NCI-H1694 treated with DMSO at 0.1 percent for 48 hours (cell line): ENCODE measurements at places on chromosomes 7 and 10.

- no peak for DNase-seq
Measured at GRCh38 chr7:141660259-141660658, 41.7 kb downstream of the DENND11 start.

- no peak for DNase-seq
Measured at GRCh38 chr7:82131215-82131614, 312.4 kb downstream of the CACNA2D1 start.

- no peak for DNase-seq
Measured at GRCh38 chr7:18497082-18497481, 1.5 kb downstream of the HDAC9 start.

DNA sequence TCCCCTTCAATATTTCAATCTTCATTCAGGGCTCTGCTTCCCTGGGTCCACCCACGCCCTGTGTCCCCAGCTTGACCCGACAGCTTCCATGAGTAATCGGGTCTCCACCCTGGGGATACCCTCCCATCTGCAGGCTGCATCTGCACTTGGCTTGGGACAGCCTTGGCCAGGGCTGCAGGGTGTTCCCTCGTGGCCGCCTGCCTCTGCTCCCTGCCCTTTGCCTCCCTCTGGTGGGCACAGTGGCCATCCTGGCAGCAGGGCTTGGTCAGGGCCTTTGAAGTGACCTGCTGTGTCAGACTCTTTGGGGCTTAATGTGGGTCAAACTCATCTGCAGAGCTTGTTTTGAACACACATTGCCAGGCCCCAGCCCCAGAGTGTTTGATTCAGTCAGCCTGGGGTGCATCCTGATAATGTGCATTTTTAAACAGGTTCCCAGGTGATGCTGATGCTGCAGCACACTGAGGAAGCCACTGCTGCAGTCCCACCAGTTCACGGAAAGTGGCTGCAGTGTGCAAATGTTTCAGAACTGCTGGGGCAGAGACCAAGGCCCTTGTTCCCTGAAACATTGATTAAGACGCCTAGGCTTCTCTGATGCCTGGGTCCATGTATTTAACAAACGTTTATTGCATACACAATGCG, 80.7 kb upstream of the SEC61G start:
- no peak for DNase-seq

DNA sequence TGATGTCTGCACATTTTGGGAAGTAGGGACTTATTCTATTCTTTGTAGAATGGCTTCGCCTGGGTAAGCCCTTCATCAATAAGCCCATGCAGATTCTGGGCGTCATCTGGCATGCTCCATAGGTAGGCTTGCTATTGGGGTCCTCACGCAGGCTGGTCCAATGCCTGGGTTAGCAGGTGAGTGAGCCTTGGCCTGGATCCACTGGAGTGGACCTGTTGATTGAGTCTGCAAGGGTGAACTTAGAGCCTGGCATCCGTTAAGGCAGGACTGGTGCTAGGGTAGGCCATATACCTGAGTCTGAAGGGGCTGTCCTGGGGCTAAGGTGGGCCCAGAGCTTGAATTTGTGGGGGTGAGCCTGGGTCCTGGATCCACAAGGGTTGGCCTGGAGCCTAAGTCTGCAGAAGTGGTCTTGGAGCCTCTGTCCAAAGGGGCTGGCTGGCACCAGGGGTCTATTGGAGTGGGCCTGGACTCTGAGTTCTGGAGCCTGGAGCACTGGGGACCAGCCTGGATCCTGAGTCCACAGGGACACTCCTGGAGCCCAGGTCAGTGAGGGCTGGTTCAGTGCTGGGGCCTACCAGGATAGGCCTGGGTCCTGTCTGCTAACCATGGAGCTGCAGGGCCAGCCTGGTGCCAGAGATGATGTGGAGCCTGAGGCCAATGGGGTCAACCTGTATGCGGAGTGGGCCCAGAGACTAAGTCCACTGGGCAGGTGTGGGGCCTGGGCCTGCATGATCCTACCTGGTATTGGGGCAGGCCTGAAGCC, 297.7 kb downstream of the PTPRN2 start:
- DNase-seq: no peak

DNA sequence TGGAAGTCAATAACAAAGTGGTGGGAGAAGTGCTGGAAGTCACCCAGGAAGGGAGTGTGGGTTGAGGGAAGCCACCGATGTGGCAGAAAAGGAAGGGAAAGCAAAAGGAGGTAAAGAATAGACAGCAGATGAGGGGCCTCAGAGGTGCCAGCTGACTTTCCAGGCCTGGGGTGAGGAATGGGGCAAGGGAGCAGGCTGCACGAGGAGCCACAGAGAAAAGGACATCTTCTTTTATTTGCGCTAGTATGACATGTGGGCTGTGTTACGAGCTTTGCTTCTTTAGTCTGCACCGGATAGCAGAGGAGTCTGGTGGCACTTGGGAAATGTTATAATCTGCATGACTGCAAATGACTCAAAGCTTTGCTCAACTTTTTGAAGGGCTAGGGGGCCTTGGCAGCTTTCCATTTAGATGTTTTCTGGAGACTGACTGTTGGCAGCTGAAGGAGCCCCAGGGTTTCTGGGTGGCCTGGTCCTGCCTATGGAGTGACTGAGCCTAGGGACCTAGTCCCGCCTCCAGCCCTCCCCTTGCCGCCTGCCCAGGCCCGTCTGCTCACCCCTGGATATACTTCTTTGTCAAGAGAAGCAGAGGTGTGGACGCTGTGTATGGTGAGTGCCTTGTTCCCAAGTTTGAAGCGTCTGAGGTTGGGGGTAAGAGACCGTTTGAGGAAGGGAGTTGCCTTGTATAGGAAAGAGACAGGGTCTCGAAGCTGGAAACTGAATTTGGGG, 5.1 kb downstream of the PRXL2A start:
- DNase-seq: peak; percentile 13

- peak; percentile 19 for DNase-seq
Measured at GRCh38 chr7:27933671-27934565, 194.0 kb downstream of the TAX1BP1 start.

DNA sequence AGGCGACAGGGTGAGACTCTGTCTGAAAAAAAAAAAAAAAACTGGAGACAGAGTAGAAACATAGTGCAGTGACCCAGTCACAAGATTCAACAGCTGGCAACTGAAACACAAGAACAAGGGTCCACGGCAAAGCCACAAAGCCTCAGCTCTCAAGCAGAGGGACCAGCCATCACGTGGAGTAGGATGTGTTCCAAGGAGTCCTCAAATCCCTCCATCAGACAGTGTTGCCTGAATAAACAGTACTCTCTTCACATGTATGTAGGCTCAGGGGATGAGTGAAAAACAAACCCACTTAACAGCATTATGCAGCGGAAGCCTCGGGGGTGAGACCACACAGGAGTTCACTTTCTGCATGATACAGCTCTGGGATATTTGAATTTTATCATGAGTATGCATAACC, 62.0 kb downstream of the SLIT1 start:
- no peak for DNase-seq

DNA sequence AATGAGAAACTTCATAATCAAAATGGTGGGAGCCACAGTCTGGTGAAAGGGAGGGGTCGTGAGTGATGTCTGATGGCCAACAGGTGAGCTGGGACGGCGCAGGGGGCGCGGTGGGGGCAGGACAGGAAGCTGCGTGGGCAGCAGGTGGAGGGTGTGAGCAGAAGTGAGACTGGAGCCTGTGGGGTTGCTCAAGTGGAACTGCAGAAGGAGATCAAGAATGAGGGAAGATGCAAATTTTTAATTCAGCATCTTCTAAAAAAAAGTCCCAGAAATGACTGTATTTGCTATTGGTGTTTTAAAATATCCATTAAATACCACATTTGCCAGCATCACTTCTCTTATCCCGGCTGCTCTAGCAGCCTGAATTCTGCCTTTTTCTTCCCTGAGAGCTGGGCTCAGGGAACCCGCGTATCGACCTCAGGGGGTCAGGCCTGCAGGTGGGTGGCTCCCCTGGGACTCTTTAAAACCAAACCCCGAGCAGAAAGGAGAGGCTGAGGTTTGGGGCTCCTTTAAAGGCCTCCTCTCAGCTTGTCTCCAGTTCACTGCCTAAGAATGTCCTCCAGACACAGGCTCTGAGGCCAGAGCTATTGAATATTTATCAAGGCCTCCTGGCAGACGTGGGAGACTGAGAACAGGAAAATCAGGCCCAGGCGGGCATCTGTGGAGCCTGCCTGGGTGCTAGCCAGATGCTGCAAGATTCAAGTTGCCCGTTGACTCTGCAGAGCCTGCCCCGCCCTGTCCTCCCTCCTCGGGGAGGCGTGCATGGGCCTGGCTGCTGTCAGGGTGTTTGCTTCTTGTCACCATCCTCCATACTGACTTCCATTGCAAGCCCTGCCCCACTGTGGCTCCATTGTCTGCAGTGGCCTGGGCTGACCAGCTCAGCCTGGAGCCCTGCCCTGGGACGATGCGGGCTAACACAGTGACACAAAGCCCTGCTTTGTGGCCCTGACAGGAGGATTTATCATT, 53.9 kb downstream of the SYPL1 start:
- peak; percentile 95 for DNase-seq

- no peak for DNase-seq
Measured at GRCh38 chr7:121410829-121411596, 14.9 kb upstream of the FAM3C start.

- DNase-seq: no peak
Measured at GRCh38 chr7:140745266-140746058, 49.0 kb downstream of the NDUFB2 start.

- DNase-seq: no peak
Measured at GRCh38 chr10:116256752-116257259, 16.2 kb downstream of the GFRA1 start.

GRCh38 chr10:84562592-84562991, 234.2 kb downstream of the CCSER2 start:
- no peak for DNase-seq

GRCh38 chr10:104938031-104938430, 296.9 kb downstream of the SORCS3 start:
- DNase-seq: no peak

DNA sequence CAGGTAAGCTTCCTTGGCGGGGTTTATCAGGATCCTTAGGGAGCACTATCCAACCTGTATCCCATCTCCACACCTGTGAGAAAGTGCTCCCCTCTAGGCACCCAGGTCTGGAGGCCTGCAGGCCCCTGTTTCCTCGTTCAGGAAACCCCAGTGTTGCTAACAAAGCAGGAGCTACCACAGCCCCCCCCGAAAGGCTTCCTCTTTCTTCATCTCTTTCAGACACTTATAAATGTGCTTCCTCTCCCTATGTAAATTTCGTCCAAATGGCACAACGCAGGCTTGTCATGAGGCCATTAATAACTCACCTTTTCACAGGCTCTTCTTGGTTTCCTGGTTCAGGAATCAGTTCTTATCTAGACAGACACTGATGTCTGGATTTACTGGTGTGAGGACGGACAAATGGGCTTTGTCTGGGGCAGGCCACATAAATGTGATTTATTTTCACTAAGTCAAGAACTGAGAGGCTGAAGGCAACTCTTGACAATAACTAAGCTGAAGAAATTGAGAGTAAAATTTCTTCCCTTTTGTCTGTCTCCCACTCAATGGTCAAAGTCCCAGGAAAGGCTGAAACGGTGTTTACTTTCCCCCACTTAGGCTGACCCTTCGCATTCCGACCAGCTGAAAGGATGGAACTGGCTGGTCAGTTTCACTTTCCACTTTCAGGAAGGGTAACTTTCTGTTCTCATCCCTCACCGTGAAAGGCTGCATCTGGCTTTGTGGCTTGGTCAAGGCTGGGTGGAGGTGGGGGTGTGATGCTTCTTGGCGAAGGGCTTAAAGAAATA, 46.8 kb downstream of the PIK3AP1 start:
- no peak for DNase-seq

DNA sequence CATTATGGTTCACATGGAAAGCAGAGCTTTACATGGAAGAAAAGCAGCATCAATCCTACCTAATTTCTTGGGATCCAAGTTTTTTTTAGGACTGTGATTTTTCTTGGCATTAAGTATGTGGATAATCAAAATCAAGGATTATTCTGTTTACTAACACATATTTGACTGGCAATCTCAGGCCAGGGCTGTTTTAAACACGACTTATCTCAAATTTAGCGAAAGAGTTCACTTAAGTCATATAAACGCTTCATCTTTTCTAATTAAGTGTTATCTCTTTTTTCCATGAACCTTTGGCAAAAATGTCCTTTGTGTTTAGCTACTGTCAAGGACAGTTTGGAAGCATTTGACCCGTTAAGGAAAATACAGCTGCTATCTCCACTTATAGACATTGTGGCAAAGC, 92.0 kb downstream of the GNAI1 start:
- DNase-seq: no peak

GRCh38 chr10:119893074-119893473, 544 bp downstream of the SEC23IP start:
- no peak for DNase-seq

GRCh38 chr10:67506083-67506756, 189.8 kb downstream of the CTNNA3 start:
- DNase-seq: no peak

DNA sequence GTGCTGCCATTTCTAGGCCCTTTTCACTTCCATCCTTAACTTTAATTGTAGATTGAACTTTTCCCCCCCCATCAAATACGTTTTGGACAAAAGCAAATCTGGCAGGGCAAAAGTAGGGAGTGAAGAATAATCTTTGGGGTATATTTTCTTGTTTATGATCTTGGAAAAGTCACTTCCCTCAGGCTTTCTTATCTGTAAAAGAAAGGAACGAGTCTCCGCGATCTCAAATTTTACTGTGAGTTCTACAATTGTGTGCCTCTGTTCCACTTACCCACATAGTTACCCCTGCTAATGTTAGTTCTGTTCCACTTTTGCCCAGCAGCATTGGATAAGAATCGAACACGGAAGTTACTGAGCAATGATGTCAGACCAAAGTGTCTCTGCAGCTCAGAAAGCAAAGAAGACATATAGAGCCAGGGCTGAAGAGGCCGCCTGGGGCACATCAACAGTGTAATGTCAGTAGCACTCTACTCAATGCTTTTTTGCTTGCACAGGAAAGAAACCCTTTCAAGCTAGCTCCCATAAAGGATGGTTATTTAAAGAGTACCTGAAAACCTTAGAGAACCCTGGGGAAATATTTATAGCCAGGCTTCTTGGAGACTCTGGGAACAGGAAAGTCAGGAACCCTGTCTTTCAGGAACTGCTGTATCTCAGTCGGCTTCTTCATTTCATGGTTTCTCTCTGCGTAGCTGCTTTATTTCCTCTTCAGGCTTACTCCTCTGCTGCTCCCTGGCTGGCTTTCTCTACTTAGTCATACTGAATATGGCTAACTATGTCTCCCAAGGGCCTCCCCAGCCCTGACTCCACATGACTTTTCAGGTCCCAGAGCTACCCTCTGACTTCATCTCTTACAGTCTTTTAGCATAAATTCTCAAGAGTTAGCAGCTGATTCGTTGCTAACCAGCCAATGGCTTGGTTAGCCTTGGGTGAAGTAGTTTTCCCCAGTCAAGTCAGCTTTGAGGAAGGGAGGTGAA, 123.7 kb upstream of the FAM3C start:
- no peak for DNase-seq

DNA sequence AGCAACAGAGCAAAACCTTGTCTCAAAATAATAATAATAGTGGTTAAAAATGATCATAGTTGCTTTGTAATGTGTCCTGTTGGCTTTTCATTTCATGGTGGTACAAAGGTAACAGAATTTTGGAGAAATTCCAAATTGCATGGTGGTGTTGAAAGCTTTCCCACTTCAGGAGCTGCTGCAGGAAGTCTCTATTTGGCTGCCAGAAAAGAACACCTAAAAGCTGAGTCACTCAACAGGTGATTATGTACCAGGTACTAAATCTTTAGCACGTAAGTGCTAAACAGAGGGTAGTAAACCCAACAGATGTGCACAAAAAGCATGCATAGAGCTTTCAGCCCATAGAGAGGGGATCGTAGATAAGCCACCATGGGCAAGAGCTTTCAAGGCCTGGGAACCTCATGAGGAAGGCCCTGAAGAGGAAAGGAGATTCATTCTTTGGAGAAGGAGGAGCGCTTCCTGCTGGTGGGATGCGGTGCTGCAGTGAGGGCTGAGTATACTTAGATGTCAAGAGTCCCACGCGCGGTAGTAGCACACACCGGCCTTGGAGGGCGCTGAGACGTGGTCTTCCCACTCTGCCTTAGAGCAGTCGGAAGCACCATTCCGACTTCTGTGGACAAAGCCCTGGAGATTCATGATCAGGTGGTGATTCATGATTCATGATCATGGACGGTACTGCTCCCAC, 118.7 kb downstream of the RALA start:
- DNase-seq: no peak
